ENCODE measurements at places on chromosomes 2 and 18.

GRCh38 chr2:202752071-202752470 is 117.3 kb downstream of the FAM117B start:
- DNase-seq, result no peak

DNA sequence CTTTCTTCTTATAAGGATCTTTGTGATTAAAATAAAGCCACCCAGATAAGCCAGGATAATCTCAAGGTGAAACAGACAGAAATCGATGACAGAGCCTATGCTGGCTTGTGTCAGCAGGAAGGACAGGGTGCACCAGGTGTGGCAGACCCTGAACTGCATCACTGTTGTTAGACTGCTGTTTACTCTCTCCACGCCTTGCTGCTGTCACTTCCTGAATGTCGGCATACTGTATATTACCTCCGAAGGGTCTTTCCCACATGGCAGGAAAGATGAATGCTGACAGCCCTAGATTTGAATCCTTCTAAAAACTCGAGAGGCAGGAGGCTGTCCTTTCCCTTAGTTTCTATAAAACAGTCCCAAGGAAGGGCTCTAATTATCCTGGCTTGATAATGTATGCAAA is 18.9 kb upstream of the TMEM163 start:
- no peak for DNase-seq

GRCh38 chr18:10559553-10560451 is 34.0 kb downstream of the NAPG start:
- DNase-seq, result no peak

GRCh38 chr2:137929519-137929916 is 34.8 kb upstream of the HNMT start:
- DNase-seq, result no peak

DNA sequence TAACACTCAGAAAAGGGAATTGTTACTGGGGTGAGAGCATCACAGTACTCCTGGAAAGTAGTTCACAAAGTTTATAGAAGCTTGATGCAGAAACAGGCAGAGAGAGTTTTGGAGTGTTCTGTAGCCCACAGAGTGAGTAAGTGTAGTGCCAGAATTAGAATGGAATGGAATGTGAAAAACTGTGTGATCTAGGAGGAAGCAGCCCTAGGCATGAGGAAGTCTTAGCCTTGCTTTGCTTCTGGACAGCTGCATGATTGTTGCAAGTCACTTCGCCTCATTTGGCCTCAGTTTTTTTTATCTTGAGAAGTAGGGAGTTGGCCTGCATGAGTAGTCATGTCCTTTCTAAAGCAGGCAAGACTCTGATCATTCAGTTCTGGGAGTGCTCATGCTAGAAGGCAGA is 10.9 kb downstream of the SERPINB12 start:
- DNase-seq, result no peak

DNA sequence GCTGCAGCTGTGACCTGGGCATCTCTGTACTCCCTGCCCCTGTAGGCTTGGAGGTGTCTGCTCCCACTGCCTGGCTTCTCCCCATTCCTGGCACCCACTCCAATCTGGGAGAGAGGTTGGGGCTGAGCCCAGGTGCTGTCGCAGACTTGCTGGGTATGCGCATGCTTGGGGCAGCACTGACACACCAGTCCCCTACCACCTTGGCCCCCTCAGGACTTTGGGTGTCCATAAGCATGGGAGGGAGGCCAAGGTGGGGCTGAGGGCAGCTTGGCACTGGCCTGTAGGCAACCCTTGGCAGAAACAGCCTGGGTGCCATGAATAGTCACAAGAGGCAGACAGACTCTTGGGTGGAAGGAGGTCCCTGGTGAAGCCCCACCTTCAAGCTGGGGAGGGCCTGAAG is 136.8 kb downstream of the QPCT start:
- DNase-seq, result no peak

GRCh38 chr2:23293063-23293462 is 91.9 kb upstream of the KLHL29 start:
- DNase-seq, result no peak

- DNase-seq, result no peak
These were observed 114.3 kb upstream of the MCFD2 start for GRCh38 chr2:47029737-47030524.

GRCh38 chr2:50785816-50786215 is 246.1 kb downstream of the NRXN1 start:
- no peak for DNase-seq

- no peak for DNase-seq
These were observed 20.7 kb downstream of the CAPN14 start for GRCh38 chr2:31196622-31197021.

GRCh38 chr18:68800075-68800474 is 2.2 kb downstream of the CCDC102B start:
- DNase-seq, result no peak

GRCh38 chr2:144376926-144377325 is 143.0 kb downstream of the ZEB2 start:
- DNase-seq, result no peak

- DNase-seq, result no peak
These were observed 212.1 kb downstream of the PTPRM start for GRCh38 chr18:7779211-7779610.

- DNase-seq, result no peak
These were observed 3.7 kb downstream of the INHA start for GRCh38 chr2:219575566-219576504.

- no peak for DNase-seq
These were observed 889.1 kb upstream of the ZEB2 start for GRCh38 chr2:145408980-145409379.

DNA sequence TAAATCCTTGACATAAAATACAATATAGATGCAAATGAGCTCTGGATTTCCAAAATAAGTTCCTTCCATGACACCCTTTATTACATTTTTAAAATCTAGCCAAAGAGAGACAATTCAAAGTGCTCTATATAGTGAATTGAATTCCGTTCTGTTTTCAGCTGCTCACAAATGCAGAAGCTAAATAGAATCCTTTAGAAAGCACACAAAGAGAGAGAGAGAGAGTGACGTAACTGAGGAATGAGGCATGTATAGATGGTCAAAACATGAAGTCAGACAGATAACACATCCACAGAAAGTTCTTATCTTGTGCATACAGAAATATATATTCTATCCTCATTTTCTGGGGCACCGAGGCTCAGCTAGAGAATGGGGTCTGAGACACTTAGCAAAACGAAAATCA is 344.7 kb upstream of the NETO1 start:
- DNase-seq, result no peak

DNA sequence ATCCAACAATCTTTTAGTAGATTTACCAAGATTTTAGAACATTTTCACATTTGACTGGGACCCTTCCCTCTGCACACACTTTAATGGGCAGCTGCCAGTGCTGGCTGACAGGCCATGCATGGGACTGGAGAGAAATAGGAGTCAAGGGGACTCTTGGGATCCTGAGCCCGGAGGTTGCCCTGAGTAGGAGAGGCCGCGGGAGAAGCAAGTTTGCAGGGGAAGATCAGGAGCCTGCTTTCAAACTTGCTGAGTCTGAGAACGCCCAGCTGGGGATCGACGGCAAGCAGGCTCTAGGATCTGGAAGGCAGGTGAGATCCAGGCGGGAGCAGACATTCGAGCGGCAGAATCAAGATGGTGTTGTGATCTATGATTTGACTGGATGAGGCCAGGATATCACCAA is 186.1 kb downstream of the HDAC4 start:
- no peak for DNase-seq

GRCh38 chr2:238851026-238851425 is 3.1 kb downstream of the TWIST2 start:
- DNase-seq, result no peak

GRCh38 chr2:85216927-85217326 is 83.7 kb downstream of the TCF7L1 start:
- DNase-seq, result no peak
